ENCODE measurements at places on chromosomes 3 and 15. TPM values are rescaled to one million over a fixed set of nuclear protein-coding genes. Genes with fewer than 3 reads are reported as not detected.

INO80 gene
- 13.3 TPM for total RNA-seq

C3orf85 gene
- total RNA-seq, result not detected

PDHB gene
- total RNA-seq, result 62.0 TPM

WNT7A gene
- total RNA-seq, result 0.23 TPM

LTF gene
- total RNA-seq, result not detected

DNAJA4 gene
- not detected for total RNA-seq

TWF2 gene
- total RNA-seq, result 71.2 TPM

UBR1 gene
- 5.1 TPM for total RNA-seq

GPR176 gene
- 11.4 TPM for total RNA-seq

EXD1 gene
- not detected for total RNA-seq

ACTRT3 gene
- 3.2 TPM for total RNA-seq

CHST13 gene
- total RNA-seq, result 1.0 TPM

TMEM212 gene
- total RNA-seq, result not detected

ITPKA gene
- 1.4 TPM for total RNA-seq

CKMT1A gene
- 2.7 TPM for total RNA-seq

CHRNA3 gene
- 0.29 TPM for total RNA-seq

SEMA7A gene
- total RNA-seq, result 3.1 TPM

Measured in A549 treated with DMSO at 1 μM for 4 hours (cell line).